ENCODE measurements at places on chromosomes 3 and 15.
A peak's percentile ranks its signal among the peaks of the same experiment; 100 is the strongest.

- DNase-seq: no peak
These were observed 25.8 kb downstream of the CHRM5 start for GRCh38 chr15:33994005-33994615.

DNA sequence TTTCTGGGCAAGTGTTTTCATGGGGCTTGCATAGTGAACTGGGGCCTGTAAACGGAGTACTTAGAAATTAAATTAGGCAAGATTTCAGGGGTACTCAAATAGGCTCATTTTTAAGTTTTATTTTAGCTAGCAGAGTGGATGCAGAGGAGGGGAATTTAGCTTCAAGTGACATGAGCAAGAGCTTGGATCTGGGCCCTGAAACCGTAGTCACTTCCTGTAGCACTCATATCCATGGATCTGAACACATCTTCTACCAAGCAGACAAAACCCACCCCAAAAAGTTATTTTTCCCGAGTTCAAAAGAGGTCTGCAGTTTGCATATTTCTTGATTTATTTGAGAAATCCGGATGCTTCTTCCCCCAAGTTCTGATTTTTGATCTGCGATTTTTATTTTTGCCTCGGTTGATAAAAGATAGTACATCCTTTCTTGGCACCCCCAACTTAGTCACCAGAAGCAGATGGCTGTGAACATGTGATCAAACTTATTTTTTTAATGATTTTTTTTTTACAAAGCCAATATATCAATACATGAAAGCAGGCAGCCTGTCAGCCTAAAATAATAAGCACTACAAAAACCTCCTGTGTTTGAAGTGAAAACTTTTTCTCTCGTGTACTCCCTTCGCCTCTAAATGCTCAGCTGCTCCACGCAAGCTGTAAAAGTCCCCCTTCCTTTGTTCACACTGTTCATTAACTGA, 36.6 kb upstream of the STT3B start:
- no peak for DNase-seq

GRCh38 chr15:98647026-98647773, 1.1 kb upstream of the IGF1R start:
- no peak for DNase-seq

DNA sequence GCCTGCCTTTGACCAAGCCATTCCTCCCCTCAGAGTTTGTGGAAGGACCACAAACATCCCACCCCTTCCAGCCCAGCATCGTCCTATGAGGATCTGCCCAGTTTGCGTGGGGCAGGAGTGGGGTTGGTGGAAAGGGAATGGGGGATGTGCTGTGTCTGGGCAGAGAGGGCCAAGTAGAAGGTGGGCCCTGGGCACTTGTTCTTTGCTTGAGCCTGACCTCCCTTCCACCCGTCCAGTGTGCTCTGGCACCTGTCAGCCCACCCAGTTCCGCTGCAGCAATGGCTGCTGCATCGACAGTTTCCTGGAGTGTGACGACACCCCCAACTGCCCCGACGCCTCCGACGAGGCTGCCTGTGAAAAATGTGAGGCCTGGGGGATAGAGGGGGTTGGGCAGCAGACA, 10.3 kb downstream of the SPINT1 start:
- no peak for DNase-seq

DNA sequence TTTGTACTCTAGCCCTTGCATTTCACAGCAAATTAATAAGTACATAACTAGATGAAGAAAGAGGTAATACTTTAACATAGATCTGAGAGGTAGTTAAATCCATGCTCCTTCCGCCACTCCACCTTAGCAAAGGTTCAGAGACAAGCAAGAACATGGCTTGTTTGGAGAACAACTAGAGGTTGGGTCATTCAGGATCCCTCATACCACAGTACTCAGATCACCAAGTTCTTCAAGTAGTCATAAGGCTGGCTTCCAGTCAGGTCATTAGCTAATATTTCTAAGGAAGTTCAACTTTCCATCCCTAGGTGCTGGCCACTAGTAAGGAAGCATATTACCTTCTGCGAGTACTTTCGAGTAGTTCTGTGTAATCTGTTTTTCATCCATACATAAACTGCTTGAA, 44.1 kb downstream of the CD200R1 start:
- no peak for DNase-seq

GRCh38 chr15:95663156-95664100, 667.1 kb upstream of the NR2F2 start:
- DNase-seq: no peak

DNA sequence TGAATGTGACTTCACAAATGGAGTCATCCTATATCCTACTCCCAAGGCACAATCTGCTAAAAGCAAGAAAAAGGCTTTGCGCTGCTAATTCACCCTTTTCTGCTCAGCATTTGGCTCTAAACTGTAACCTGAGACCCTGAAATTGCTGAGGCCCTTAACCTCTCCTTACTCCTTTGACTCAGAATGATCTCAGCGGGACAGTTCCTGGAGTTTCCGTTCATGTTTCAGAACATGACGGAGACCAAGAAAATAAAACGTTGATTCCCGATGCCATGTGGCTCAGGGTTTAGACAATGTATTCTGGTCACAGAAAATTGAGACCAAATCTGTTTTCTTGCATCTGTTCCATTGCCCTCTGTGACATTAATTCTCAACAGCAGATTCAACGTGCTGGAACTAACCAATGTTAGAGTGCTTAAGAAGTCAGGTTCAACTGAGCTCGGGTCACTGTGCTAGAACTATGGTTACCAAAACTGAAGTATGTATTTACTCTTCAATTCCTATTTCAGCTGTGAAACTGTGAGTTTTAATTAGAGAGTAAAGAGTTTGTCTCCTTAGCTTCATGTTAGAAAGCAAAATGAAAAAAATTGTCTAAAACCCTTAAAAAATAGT, 45.4 kb upstream of the TMC3 start:
- no peak for DNase-seq

DNA sequence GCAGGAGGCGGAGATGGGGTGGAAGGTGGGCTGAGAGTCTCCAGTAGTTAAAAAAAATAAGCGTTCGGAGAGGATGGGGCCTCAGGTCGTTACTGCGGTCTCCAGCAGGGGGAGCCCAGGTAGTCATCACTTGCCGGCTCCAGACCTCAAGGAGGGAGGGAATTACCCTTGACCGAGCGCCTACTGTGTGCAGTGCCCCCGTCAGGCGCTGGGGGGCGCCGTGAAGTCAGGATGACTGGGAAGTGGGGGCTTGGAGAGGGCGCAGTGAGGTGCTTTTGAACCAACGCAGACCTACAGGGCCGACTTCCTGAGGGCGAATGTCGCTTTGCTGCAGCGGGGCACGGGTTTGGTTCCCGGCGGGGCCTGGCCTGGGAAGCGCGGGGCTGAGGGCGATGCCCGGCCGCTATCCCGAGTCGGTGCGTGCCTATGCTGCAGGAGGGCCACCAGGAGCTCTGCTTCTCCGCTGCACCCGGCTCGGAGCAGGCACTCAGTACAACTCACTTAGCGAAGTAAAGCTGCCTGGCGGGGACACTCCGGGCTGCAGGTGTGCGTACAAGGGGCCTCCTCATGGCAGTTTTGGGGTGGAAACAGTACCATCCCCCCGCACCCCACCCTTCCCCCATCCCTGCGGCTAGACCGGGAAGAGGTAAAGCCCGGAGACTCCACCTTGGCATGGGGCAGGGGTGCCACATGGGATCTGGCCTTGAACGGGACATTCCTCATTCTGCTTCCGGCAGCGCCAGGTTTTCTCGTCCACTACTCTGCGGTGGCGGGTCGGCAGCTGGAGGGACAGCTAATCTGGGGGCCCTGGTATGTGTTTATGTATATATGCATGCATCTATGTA, 79.8 kb downstream of the RHCG start:
- peak; percentile 39 for DNase-seq

GRCh38 chr3:101685870-101686307, 629 bp downstream of the RPL24 start:
- no peak for DNase-seq

DNA sequence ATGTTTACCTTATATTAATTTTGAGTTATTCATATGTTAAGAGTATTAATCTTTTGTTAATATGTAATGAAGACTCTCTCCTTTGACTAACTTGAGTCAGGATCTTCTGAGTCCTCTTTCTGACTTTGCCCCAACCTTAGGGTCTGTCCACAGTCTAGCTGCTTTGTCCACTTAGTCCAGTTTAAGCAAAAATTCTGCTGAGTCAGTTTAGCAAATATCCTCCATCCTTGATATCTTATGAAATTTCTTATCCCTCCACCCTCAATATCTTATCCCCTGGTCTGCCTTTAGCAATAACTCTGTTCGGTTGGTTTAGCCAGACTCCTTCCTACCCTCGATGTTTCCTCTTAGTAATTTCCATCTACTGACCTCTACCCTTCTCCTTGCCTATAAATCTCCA, 91.7 kb downstream of the DIPK2A start:
- no peak for DNase-seq

- DNase-seq: no peak
These were observed 20.2 kb downstream of the ICE2 start for GRCh38 chr15:60458721-60459120.

All from stimulated activated CD8-positive, alpha-beta memory T cell treated with anti-CD3 and anti-CD28 coated beads, Interleukin-4, amount 100 ng/mL, for 4 hours (primary cell).